ENCODE measurements at places on chromosomes 1 and 21. TPM values are rescaled to one million over a fixed set of nuclear protein-coding genes. Genes with fewer than 3 reads are reported as not detected.

DNA sequence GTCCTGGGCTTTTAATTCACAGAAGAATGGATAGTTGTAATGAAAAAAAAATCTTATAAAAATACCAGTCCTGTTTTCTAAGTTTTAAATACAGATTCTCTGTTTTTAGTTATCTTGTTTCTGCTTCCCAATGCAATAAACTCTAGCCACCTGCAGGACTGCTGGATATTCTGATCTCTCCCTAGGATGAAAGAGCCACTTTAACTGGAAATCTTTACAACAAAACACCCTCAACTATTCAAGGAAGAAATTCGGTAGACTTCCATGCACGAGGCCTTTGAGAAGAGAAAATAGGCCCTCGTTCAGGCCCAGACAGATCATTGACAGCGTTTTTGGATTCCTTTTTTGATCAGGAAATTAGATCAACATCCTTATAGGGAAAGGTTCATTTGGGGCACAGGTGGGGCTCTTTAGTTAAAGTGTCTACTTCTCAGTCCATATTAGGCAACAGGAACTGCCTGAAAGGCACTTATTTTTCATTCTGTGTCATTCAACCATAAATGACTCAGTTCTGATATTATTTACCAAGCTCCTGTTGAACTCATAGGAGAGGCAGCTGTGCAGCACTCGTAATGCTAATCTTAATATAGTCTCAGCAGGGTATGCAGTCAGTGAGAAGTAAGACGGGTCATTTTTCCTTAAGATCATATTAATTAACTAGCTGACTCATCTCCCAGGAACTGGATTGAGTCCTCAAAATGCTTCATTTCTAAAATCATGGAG is 71.1 kb upstream of the ERRFI1 start:
- DNase-seq = peak; percentile 54

DNA sequence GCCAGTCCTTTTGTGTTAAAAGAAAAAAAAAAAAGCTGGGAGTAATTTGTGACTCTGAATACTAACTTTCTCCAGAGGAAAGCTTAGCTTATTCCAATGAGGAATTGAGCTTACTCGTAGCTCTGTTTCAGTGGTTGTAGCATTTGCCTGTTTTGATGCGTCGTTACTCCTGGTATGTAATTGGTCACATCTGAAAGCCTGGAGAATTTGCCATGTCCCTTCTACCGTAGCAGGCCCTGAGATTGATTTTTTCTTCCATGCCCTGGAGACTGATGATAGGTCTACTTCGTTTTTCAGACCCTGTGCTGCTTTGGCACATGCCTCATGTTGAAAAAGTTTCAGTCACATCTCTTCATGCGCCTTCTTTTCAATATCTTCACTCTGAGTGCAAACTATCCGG is 1103.0 kb downstream of the PLA2G4A start:
- DNase-seq = no peak

- DNase-seq = peak; percentile 16
These were observed 129.2 kb downstream of the ADAMTS1 start for GRCh38 chr21:26715878-26716506.

GRCh38 chr1:151828921-151829320 is 2.7 kb downstream of the RORC start:
- no peak for DNase-seq

DNA sequence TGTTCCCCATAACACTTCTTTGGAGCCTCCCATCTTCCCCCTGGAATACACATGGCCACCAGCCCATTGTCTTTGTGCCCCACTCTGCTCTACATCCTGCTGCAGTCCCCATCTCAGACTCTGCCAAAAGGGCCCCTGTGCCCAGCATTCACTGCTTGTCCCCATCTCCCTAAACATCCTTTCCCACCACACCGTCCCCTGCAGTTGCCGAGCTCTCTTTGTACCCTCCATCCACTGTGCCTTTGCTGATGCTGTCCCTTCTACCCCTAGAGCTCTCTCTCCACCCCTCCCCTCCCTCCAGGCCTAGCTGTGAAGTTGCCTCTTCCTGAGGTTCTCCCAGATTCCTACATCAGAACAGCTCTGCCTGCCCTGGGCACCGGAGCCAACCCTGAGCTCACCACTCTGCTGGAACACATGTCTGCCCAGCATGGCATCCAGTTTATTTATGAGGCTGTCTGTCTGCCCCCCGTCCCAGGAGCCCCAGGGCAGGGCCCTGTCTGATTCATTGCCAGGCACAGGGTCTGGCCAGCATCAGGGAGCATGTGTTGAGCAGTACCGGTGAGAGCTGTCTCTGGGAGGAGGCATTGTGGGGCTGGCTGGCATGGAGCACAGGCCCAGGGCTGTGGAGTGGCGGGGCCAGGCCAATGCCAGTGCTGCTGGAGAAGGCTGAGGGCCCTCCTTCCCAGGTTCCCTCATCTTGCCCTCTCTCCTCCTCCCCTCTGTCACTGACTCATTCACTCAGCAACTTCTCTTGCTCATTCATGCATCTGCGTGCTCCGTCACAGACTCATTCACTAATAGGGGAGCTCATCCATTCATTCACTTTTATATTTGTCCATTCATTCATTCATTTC is 28.8 kb downstream of the EDN2 start:
- DNase-seq = no peak

DNA sequence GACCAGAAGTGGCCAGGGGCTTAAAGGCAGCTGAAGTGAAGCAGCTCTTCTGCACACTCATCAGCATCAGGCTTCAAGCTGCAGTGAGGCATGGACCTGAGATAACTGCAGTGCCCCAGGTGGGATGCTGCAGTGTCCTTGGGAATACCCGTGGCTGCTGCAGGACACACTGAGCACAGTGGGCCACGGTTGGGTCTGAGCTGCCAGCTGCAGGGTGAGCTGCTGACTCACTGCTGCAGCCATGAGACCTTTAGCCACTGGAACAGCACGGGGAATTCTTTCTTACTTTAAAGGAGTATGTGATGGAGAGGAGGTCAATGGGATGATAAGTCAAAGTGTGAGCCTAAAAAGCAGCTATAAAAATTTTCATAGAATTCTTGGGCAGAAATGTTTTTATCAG is 102.1 kb downstream of the XCL2 start:
- no peak for DNase-seq

- no peak for DNase-seq
These were observed 21.0 kb downstream of the CD160 start for GRCh38 chr1:145740269-145740668.

DNA sequence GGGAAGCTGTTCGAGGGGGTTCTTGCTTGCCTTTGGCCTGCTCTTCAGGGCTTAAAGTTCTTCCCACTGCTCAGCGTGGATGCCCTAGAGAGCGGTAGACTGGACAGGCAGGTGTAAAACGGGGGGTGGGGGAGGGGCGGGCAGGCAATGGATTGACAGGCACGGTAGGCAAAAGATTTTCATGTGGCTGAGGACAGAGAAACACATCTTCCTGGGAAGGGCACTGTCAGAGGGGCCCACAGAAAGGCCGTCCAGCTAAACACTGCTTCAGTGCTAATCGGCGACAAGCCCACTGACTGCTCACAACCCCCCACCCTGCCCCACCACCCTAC is 412 bp downstream of the ABCA4 start:
- DNase-seq = no peak

GRCh38 chr1:199135901-199136300 is 497.1 kb downstream of the PTPRC start:
- DNase-seq = no peak

- DNase-seq = no peak
These were observed 2.5 kb downstream of the NFASC start for GRCh38 chr1:204873176-204873575.

DNA sequence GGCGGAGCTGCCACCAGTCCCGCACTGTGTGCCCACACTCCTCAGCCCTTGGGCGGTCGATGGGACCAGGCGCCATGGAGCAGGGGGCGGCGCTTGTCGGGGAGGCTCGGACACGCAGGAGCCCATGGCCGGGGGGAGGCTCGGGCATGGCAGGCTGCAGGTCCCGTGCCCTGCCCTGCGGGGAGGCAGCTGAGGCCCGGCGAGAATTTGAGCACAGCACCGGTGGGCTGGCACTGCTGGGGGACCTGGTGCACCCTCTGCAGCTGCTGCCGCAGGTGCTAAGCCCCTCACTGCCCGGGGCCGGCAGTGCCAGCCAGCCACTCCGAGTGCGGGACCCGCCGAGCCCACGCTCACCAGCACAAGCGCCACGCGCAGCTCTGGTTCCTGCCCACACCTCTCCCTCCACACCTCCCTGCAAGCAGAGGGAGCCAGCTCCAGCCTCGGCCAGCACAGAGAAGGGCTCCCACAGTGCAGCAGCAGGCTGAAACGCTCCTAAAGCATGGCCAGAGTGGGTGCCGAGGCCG is 267.7 kb downstream of the RYR2 start:
- no peak for DNase-seq

Gene ARHGAP29
- not detected for total RNA-seq

Gene CHIA
- total RNA-seq = not detected
